Right lobe of liver (tissue), 6 donors: ENCODE measurements at places on chromosomes 12 and 14. TPM values are rescaled to one million over a fixed set of nuclear protein-coding genes. Genes with fewer than 3 reads are reported as not detected.

OLR1 gene
- 1.2 TPM for total RNA-seq

TMEM233 gene
- total RNA-seq, result 0.19 TPM

SLC39A5 gene
- total RNA-seq, result 167 TPM

DNA sequence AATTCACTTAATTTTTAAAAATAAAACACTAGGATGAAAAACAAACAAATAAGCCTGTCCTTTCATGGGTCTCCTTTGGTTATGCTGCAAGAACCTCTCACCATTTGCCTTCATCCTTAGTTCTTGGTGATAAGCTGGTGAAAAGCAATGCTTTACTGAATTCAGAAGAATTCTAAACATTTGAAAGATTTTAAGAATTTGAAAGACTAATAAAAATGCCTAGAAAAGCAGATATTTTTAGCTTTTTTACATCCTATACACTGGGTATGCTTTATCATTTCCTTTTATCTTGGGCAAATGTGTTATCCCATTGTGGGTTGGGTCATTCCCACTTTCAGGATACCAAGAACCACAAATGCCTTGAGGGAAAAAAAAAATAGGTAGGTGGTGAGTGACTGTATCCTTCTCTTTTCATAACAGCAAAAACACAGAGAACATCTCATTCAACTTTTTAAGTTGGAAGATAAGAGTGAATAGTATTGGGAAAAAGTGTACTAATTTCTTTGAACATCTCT, 197.1 kb upstream of the ABCD2 start:
- DNase-seq, result no peak

- no peak for DNase-seq
These were observed 57.9 kb downstream of the RERG start for GRCh38 chr12:15163030-15163976.

GRCh38 chr12:132579744-132580143, 30.6 kb downstream of the LRCOL1 start:
- DNase-seq, result no peak

DNA sequence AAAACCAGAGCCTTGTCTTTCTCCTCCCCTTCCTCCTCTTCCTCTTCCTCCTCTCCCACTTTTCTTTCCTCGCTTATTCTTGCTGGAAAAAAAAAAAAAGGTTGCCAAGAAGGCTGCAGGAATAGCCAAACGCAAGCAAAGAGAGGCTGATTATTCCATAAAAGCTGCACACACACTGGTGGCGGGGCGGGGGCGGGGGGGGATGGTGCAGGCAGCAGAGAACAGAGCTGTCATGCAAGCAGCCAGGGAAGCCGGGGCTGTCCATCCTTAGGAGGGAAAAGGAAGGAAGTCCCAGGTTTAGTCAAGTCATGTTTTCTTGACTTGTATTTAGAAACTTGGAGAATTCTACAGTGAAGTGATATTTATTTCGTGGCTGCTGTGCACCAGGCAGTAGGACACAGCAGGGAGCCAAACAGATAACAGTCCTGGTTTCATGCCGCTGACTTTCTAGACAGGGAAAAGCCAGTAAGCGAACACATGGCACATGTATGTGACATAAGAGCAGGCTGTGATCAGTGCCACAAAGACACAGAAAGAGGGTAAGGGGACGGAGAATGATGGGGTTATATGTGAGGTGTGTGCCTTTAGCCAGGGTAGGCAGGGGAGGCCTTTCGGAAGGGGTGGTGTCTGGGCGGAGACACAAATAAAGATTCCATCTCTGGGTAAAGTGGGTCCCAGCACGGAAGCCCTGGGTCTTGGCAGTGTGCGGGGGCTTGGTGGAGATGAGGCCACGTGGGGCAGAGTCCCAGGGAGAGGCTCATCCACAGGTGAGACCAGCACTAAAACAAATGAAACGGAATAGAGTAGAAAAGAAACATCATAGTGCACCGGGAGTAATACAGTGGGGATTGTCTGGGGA, 56.6 kb upstream of the SCN8A start:
- no peak for DNase-seq

- no peak for DNase-seq
These were observed 113.9 kb downstream of the NDUFA12 start for GRCh38 chr12:94889445-94890210.
